ENCODE measurements at places on chromosomes 4 and X.
A peak's percentile ranks its signal among the peaks of the same experiment; 100 is the strongest.

GRCh38 chrX:48794340-48794910 lies 7.4 kb upstream of the HDAC6 start:
- no peak for DNase-seq

DNA sequence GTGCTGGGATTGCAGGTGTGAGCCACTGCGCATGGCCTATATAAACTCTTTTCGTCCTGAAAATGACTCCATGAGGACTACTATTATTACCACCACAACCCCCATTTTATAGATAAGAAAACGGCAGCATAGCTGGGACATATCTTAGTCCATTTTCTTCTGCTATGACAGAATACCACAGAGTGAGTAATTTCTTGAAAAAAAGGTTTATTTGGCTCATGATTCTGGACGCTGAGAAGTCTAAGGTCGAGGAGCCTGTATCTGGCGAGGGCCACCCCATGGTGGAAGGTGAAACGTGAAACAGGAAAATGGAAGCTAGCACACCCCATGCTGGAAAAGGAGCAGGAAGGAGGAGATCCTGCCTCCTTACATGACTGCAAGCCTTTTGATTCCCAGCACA lies 68.9 kb downstream of the SMIM20 start:
- DNase-seq = no peak

GRCh38 chrX:53550756-53551463 lies 116.7 kb upstream of the HSD17B10 start:
- DNase-seq = no peak

DNA sequence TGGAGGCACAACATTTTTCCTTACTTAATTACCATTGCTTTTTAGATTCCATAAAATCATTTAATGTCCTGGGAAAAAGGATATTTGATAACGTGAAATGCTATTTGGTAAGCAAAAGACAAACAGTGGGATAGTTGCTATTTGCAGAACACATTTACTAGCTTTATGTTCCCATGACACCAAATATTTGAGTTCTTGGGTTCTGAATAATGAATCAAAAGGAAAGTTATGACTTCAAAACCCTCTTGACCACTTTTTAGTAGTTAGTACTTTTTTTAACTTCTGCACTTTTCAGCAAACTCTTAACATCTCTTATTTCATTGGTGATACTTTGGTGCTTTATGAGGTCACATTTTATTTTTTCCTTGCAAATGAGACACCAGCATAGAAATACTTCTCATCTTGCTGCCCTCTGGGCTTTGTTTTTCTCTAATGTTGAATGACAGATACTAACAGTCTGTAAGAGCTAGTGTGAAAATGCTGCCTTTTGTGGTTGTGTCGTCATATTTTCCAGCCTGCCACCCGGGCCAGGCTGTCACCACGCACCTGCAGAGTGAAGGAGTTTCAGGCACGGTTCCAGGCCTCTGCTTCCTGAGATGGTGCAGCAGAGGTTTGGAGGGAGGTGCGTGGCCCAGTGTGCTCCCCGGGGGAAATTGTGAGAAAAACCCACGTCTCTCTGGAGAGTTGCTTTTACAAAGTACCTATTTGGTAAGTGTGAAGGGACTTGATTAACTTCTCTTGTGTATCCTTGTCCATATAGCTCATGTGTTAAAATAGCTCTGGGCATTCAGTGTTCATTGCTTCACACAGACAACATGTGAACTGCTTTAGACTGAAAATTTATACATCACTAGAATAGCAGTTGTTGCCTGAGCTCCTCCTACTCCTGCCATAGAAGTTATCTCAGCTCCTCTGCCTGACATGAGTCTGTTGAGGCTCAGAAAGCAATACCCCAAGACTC lies 34.7 kb downstream of the MSL3 start:
- no peak for DNase-seq

DNA sequence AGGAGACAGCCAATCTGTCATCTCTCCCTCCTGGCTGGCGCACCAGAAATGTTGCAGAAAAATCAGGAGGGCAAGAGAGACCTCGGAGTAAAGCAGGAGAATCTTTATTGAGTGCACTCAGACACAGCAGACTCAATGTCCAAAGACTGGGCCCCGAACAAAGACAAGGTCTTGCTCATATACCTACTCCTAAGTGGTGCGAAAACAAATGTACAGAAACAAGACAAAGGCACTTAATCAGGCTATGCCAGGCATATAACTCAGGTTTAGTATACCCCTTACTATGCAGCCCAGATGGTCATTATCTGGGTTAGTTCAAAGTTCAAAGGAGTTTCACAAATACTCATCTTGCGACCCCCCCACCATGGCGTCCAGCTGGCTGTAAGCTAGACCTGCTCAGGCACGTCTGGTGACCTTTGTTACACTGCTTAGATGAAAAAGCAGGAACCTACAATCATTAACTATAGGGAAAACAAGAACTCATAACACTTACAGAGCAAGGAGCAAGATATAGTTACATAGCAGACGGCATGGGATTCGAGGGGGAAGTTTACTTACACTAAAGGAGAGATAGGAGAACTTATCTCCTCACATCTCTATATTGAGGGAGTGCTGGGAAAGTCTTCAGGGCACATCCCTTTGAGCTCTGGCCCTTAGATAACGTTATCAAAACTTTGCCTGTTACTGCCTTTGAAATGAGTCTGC lies 27.5 kb downstream of the SULT1E1 start:
- no peak for DNase-seq

DNA sequence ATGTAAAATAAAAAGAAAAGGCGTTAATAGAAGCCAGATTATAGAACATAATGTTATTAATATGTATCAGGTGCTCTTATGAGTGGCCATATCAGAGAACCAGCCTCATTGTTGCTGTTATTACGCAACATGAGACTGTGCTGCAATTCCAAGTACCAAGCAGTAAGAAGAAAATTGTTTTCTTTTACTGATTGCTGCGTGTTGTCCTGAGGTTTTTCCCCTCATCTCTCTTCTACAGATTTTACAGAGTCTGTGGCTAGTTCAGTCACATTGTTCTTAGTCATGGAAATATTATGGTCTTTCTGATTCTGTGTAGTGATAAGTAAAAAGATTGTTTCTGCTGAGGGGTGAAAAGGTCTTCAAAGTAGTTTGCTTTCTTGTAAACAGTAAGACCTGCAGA lies 55.9 kb downstream of the NPNT start:
- no peak for DNase-seq

- DNase-seq = peak; percentile 82
Measured at GRCh38 chr4:99300934-99301333, 10.1 kb upstream of the ADH1A start.
